ENCODE measurements at places on chromosomes 6 and 20. TPM values are rescaled to one million over a fixed set of nuclear protein-coding genes. Genes with fewer than 3 reads are reported as not detected.
A peak's percentile ranks its signal among the peaks of the same experiment; 100 is the strongest.

The GUCA1A gene
- total RNA-seq, result not detected

The GRM1 gene
- 0.09 TPM for total RNA-seq

The TMEM200A gene
- 4.3 TPM for total RNA-seq

The ASIP gene
- not detected for total RNA-seq

DNA sequence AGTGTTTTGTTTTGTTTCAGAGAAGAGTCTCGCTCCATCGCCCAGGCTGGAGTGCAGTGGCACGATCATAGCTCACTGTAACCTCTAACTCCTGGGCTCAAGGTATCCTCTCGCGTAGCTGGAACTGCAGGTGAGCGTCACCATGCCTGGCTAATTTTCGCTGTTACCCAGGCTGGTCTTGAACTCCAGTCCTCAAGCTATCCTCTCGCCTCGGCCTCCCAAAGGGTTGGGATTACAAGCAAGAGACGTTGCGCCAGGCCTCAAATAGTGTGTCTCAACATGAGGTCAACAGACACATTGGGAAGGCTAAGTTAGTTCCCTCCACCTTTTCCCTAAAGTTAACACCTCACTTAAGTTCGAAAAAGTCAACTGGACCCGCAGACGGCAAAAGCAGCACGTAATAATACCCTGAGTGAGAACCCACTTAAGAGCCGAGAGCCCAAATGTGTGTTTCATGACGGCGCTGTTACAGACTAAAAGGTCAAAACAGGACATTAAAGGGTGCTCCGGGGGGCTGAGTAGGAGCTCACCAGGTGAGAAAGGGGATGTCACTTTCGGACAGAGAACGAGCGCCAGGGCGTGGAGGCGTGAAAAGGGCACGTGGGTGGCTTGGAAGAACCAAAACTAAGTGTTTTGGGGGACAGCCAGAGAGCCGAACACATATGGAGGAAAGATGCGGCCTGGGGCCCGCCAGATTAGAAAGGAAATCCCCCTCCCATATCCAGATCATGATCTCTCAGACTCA is 499 bp downstream of the TTI1 start:
- peak; percentile 73 for DNase-seq

GRCh38 chr6:92047860-92048259 is 1371.5 kb downstream of the EPHA7 start:
- no peak for DNase-seq

DNA sequence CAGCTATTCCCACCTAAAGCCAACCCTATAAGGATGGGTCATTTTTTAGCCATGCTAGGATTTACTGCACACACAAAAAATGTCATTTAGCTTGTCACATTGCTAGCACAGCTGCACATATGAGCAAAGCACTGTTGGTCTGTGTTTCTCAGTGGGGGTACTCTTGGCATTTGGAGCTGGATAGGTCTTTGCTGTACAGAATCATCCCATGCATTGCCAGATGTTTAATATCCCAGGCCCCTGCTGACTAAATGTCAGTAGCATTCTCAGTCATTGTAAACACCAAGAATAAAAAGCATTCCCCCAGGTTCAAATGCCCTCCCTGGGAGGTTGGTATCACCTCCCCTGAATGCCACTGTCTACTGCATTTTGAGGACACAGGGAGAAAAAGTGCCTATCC is 14.6 kb upstream of the LTV1 start:
- no peak for DNase-seq

DNA sequence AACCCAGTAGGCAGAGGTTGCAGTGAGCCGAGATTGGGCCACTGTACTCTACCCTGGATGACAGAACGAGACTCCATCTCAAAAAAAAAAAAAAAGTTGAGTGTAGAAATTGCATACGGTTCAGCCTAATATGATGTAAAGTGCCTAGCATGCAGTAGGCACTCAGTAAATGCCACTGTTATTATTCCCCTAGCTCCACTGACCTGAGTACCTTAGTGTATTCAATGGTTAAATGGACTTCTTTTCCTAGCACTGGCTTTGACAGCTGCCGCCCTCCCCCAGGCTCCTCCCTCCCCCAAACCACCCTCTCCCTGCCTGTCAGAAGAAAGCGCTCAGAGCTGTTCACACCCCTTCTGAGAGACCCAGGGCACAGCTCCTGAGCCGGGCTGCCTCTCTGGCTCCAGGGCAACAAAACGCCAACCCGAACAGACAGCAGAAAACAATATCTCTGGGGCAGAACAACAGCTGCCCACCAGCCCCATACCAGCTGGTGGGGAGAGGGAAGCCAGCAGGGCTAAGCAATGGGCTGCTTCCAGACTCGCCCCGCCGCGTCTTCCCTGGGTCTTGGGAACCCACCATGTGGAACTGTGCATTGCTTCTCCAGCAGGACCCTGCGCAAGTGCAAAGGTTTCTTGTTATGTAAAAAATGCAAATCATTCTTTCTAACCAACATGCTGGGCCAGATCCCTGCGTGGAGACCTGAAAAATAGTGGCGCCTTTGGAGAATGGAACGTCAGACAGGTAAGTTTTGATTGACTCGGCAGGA is 4.5 kb downstream of the CPNE5 start:
- no peak for DNase-seq

- DNase-seq, result no peak
Observed at GRCh38 chr20:40676491-40677269, 12.4 kb downstream of the MAFB start.

- DNase-seq, result no peak
Observed at GRCh38 chr6:81601918-81602317, 150.6 kb downstream of the TENT5A start.

DNA sequence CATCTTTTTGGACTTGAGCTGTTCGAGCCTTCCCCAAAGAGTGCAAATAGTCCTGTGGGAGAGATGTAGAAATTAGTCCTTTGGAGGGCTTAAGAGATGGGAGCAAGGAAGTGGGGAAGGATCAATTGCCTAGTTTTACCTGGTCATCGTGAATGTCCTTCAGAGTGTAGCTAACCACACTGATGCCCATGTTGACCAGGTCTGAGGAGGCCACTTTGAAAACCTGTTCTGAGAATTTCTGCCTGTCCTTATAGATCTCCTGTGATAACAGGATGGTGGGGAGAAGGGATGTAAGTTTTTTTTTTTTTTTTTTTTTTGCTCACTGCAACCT is 2.0 kb downstream of the FLOT1 start:
- no peak for DNase-seq

- DNase-seq, result no peak
Observed at GRCh38 chr6:47512872-47513271, 35.3 kb downstream of the CD2AP start.
